ENCODE measurements at places on chromosomes 3 and 15. TPM values are rescaled to one million over a fixed set of nuclear protein-coding genes. Genes with fewer than 3 reads are reported as not detected.

DNA sequence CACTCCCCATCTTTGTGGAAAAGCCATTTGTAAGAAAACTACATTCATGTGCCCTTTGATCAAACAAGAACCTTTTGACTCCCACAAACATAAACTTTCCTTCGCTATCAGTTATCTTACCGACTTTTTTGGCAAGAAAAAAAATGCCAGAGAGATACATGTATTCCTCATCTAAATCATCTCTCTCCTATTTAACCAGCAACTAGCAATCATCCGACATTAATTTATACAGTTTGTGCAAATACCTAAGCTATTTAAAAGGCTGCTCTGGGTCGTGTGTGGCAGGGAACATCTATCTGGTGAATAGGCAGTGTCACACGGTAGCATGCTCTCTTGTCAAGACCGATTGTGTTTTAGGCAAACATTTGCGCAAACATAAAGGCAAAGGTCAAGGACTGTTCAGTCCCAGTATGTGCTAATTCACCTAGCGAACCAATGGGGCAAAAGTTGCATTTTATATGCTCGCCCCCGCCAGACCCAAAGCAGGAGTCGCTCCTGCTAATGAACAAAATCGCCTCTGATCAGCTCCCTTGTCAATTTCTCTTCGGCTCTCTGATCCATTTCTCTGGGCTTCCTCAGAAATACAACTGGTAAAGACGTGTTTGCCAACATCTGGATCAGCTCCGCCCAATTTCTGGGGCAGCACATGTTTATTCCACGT is 37.7 kb downstream of the ZIC4 start:
- no peak overlapping the region for H3K4me3 ChIP-seq
- no peaks in the 10 kb centered on the region for H3K36me3 ChIP-seq
- no peaks in the 10 kb centered on the region for H3K4me1 ChIP-seq
- H3K27me3 ChIP-seq, result peaks cover 97% of the 10 kb centered on the region
- no peak for DNase-seq

GRCh38 chr3:105365391-105366325 is 1.1 kb upstream of the ALCAM start:
- no peaks in the 10 kb centered on the region for H3K27me3 ChIP-seq
- H3K4me3 ChIP-seq, result peak overlapping the region; percentile 32
- peak overlapping the region; percentile 96 for H3K27ac ChIP-seq
- no peak for DNase-seq
- peaks cover 54% of the 10 kb centered on the region for H3K4me1 ChIP-seq
- no peaks in the 10 kb centered on the region for H3K36me3 ChIP-seq

GRCh38 chr3:178603735-178604134 is 67.5 kb downstream of the KCNMB2 start:
- peaks cover 4% of the 10 kb centered on the region for H3K27me3 ChIP-seq
- DNase-seq, result no peak
- no peak overlapping the region for H3K4me3 ChIP-seq
- no peaks in the 10 kb centered on the region for H3K36me3 ChIP-seq
- H3K27ac ChIP-seq, result no peak overlapping the region

GRCh38 chr3:57985176-57985983 is 22.8 kb upstream of the FLNB start:
- no peaks in the 10 kb centered on the region for H3K27me3 ChIP-seq
- no peak overlapping the region for H3K27ac ChIP-seq
- no peak overlapping the region for H3K4me3 ChIP-seq

- no peaks in the 10 kb centered on the region for H3K27me3 ChIP-seq
- H3K36me3 ChIP-seq, result no peaks in the 10 kb centered on the region
- DNase-seq, result no peak
- H3K27ac ChIP-seq, result no peak overlapping the region
Observed at GRCh38 chr3:197006446-197006845, 23.2 kb downstream of the MELTF start.

DNA sequence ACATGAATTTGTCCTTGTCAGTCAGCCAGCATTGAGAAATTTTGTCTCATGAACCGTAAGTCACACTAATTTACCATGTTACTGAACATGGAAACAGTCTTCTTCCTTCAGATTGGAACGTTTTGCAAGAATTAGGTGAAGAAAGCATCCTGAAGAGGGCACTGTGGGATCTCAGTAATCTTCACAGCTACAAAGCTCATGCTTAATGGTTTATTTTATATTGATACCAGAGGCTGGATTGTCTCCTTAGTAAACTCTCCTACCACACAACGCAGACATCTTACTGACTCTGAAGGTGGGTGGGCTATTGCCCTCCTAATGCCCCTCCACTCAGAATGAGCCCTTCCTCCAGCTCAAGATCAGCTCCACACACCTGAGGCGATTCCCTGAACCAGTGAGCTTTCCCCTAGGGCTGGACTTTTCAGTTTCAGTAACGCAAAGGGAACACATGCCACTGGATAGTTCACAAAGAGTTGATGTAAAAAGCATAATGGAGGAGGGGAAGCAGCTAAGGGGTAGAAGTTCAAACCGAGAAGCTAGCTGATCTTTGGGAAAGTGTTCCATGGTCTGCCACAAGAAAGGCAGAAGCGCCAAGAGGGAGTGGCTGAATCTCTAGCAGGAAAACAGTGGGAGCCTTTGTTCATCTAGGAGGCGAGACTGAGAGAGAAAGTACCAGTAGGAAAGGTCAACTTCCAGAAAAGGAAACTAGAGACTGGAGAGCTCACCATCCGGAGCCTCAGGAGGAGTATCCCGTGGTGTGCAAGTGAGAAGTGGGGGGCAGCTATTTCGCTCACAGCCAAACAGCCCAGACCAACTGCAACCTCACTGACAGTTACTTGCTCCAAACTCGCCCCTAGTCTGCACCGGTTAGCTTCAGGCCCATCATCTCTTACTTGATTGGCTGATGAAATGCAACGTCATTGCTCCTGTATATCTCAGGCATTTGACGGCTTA is at the start of gene SLC9C1:
SLC9C1 (minus strand) TSS at position 849 of the 954 bp plus-strand sequence. CDS start 7,425 bp downstream, outside the sequence.
- peak; percentile 86 for DNase-seq
- H3K27me3 ChIP-seq, result no peaks in the 10 kb centered on the region
- peak within 1 kb of the TSS; percentile 58 for H3K27ac ChIP-seq
- H3K4me3 ChIP-seq, result peak within 1 kb of the TSS; percentile 51
- no peaks in the 10 kb centered on the region for H3K36me3 ChIP-seq
- H3K4me1 ChIP-seq, result no peaks in the 10 kb centered on the region

GRCh38 chr3:124363476-124363875 is 366.8 kb upstream of the UMPS start:
- no peaks in the 10 kb centered on the region for H3K27me3 ChIP-seq
- no peak for DNase-seq
- no peaks in the 10 kb centered on the region for H3K4me1 ChIP-seq
- H3K27ac ChIP-seq, result no peak overlapping the region
- H3K4me3 ChIP-seq, result no peak overlapping the region

GRCh38 chr15:58487041-58487723 is 55.4 kb downstream of the LIPC start:
- H3K36me3 ChIP-seq, result no peaks in the 10 kb centered on the region
- H3K4me3 ChIP-seq, result no peak overlapping the region
- no peak overlapping the region for H3K27ac ChIP-seq
- H3K27me3 ChIP-seq, result no peaks in the 10 kb centered on the region

DNA sequence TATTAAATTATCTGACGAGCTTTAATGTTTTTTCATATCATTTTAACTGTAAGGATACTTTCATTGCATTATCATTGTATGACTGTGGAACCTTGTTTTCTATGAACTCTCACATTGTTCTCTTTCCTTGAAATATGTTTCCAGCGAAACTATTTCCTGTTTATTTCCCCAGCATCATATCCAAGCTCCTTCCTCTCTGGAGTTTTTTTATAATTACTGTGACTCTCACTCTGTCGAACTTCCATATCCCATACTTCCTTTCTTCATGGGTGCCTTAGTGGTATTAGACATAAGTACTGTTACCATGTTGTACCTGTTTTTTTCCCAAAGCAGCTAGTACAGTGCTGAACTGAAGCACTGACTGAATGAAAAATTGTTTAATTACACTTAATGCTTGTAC is 373.6 kb upstream of the CNTN3 start:
- H3K27me3 ChIP-seq, result no peaks in the 10 kb centered on the region
- no peak for DNase-seq
- no peaks in the 10 kb centered on the region for H3K36me3 ChIP-seq
- no peaks in the 10 kb centered on the region for H3K4me1 ChIP-seq
- no peak overlapping the region for H3K4me3 ChIP-seq

- no peaks in the 10 kb centered on the region for H3K4me1 ChIP-seq
- no peak for DNase-seq
- no peak overlapping the region for H3K27ac ChIP-seq
Observed at GRCh38 chr3:163273694-163274093, 1777.1 kb downstream of the OTOL1 start.

- H3K27ac ChIP-seq, result peak overlapping the region; percentile 3
- DNase-seq, result no peak
- H3K4me3 ChIP-seq, result no peak overlapping the region
- no peaks in the 10 kb centered on the region for H3K4me1 ChIP-seq
- no peaks in the 10 kb centered on the region for H3K36me3 ChIP-seq
Observed at GRCh38 chr15:32870240-32871033, 152.6 kb downstream of the GREM1 start.

DNA sequence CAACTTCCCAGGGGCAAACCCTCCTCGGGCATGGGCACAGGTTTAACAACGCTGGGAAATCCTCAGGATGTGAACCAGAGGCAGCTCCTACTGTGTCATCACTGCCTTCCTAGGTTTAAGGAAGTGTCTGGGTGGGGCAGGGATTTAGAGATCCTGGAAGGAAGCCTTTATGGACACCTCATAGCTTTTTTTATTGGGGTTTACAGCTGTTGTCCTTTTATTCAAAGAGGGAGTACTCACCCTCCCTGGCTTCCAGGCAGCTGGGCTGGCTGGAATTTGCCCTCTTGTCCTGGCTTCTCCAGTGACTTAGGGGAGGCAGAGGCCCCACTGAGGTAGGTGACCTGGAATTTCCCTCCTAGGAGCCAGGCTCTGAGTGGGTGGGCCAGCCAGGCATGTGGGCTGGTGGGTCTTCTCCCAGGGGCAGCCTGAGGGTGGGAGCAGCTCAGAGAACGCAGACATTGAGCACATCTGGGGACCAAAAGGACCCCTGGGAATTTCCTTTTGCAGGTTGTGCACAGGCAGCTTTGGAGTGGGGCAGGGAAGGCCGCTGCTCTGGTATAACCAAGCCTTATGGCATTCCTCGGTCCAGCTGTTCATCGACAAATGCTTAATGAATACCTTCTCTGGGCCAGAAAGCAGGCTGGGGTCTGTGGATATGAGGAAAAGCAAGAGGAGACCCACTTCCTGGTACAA is 13.5 kb upstream of the FAM3D start:
- H3K27ac ChIP-seq, result no peak overlapping the region
- H3K27me3 ChIP-seq, result no peaks in the 10 kb centered on the region
- H3K4me1 ChIP-seq, result no peaks in the 10 kb centered on the region
- H3K36me3 ChIP-seq, result no peaks in the 10 kb centered on the region

DNA sequence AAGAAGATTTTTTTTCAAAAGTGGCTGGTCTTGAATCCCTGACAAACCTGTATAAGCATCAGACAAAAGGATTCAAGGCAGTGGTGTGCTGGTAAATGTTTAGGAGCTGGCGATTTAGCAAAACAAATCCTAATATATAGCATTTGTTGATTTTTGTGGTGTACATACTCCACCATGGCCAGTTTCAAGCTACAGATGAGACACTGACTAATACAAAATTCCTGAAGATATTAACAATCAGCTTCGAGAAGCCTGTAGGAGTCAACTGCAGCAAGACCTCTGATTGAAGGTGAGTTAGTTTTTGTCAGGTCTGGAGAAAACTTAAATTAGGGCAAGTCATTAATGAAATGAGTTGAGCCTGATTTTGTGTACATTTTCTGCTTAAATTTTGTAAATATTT is 6.7 kb downstream of the STRIT1 start:
- H3K4me3 ChIP-seq, result no peak overlapping the region
- H3K4me1 ChIP-seq, result no peaks in the 10 kb centered on the region
- no peaks in the 10 kb centered on the region for H3K27me3 ChIP-seq
- DNase-seq, result no peak

GRCh38 chr3:101588616-101589015 is 14.6 kb downstream of the PCNP start:
- peaks cover 3% of the 10 kb centered on the region for H3K36me3 ChIP-seq
- DNase-seq, result no peak
- no peak overlapping the region for H3K27ac ChIP-seq
- no peaks in the 10 kb centered on the region for H3K27me3 ChIP-seq
- no peak overlapping the region for H3K4me3 ChIP-seq
- H3K4me1 ChIP-seq, result peaks cover 7% of the 10 kb centered on the region

- H3K36me3 ChIP-seq, result peaks cover 38% of the 10 kb centered on the region
- H3K4me1 ChIP-seq, result peaks cover 29% of the 10 kb centered on the region
- peak; percentile 54 for DNase-seq
- H3K27me3 ChIP-seq, result no peaks in the 10 kb centered on the region
- no peak overlapping the region for H3K4me3 ChIP-seq
Observed at GRCh38 chr15:66498501-66499386, 1.2 kb upstream of the SNAPC5 start.

DNA sequence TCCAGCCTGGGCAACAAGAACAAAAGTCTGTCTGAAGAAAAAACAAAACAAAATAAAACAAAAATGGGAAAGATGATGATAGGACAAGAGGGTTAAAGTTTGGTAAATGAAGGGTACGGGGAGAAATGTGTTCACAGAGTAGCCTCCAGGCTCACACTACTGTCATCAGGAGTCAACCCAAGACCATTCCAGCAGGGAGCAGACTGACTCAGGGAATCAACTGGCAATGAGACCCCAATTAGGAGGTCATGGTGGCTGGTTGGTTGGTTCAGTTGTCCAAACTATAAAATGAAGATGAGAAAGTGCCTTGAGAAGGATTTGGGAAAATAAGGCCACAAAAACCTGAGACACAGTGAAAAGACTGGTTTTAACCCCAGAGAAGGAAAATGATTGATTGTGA is 51.8 kb downstream of the KLHL6 start:
- H3K4me3 ChIP-seq, result no peak overlapping the region
- DNase-seq, result no peak
- no peaks in the 10 kb centered on the region for H3K4me1 ChIP-seq
- no peak overlapping the region for H3K27ac ChIP-seq
- H3K27me3 ChIP-seq, result no peaks in the 10 kb centered on the region
- H3K36me3 ChIP-seq, result peaks cover 2% of the 10 kb centered on the region

DNA sequence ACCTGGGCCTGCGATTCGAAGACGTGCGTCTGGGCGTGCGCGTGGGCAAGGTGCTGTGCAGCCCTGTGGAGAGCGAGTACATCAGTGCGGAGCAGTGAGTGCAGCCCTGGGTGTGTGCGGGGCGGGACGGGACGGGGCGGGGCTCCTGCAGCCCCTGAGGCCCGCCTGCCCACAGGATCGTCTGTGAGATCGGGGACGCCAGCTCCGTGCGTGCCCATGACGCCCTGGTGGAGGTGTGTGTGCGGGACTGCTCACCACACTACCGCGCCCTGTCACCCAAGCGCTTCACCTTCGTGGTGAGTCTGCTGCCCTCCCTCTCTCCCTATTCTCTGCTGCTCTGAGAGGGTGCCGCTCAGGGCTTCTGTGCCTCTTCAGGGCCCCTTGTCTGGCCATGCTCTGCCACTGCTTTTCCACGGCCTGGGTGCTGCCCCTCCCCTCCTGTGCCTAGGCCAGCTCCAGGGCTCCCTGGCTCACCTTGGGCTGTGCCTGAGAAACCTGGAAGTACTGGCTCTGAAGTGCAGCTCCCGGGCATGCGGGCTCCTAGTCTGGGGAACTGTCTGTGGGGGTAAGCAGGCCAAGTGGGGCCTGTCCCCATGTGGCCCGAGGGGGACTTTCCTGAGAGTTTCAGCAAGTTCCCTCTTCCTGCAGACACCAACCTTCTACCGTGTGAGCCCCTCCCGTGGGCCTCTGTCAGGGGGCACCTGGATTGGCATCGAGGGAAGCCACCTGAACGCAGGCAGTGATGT is 31.8 kb downstream of the PLXNA1 start:
- H3K4me1 ChIP-seq, result no peaks in the 10 kb centered on the region
- H3K36me3 ChIP-seq, result no peaks in the 10 kb centered on the region
- no peak overlapping the region for H3K4me3 ChIP-seq
- DNase-seq, result no peak
- no peak overlapping the region for H3K27ac ChIP-seq
- H3K27me3 ChIP-seq, result no peaks in the 10 kb centered on the region

GOLGA8H gene
- 3.3 TPM for total RNA-seq

PATL2 gene
- total RNA-seq, result not detected

CTXND1 gene
- total RNA-seq, result not detected

TMEM212 gene
- total RNA-seq, result not detected

SPCS1 gene
- total RNA-seq, result 100 TPM

Data from endothelial cell of umbilical vein (primary cell).